ENCODE measurements at places on chromosomes 16 and 17.

DNA sequence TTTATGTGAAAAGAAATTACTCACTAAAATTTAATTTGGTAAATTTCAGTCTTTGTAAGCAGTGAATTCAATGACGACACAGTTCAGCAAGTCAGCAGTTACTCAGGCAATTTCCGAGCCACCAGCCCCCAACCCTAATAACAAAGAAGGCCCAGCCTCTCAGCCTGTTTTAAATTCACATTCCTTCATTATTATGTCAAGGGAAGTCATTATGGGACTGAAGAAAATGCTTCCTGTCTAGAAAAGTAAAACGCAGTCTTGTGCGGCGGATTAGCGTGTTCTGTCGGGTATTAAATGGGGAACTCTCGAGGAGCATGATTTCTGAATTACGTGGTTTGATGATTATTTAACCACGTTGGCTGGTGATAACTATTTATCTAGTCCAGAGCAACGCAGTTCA is 177.6 kb downstream of the AIPL1 start:
- no peak for DNase-seq

- peak; percentile 8 for DNase-seq
Observed at GRCh38 chr17:7440113-7440833, 961 bp downstream of the FGF11 start.

- DNase-seq = no peak
Observed at GRCh38 chr17:73011016-73011486, 81.4 kb downstream of the SLC39A11 start.

DNA sequence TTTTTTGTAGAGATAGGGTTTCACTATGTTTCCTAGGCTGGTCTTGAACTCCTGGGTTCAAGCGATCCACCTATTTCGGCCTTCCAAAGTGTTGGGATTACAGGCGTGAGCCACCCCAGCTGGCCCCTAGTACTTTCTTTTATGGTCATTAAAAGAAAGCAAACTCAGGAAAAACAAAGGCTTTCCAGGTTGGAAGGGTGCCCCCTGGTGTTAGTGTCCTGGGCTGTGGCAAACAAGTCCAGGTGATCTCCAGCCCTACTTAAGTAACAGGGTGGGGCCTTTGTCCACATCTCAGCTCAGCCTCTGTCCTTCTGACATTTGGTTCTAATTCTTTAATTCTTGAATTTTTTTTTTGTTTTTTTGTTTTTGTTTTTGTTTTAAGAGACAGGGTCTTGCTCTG is 6.9 kb downstream of the IGFBP4 start:
- DNase-seq = no peak

- DNase-seq = no peak
Observed at GRCh38 chr17:69555056-69555455, 140.6 kb downstream of the MAP2K6 start.

DNA sequence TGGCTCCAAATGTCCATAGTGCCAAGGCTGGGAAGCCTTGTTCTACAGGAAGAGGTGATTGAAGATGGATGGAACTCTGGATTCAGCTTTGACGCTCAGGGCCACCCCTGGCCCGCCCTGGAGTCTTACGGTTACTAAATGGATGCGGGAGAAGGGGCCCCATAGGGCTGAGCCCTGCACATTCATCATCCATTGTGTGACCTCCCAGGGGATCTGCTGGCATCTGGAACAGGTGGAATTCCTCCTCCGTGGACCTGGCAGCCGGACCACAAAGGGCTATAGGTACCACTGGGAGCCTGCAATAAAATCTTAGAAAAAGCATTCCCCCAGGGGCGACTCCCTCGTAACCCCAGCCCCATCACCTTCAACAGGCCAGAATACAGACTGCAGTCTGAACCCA is 81.4 kb upstream of the NOL11 start:
- no peak for DNase-seq

- no peak for DNase-seq
Observed at GRCh38 chr16:66891360-66891759, 11.0 kb downstream of the PDP2 start.

GRCh38 chr17:2849327-2849670 is 53.1 kb downstream of the RAP1GAP2 start:
- DNase-seq = no peak

DNA sequence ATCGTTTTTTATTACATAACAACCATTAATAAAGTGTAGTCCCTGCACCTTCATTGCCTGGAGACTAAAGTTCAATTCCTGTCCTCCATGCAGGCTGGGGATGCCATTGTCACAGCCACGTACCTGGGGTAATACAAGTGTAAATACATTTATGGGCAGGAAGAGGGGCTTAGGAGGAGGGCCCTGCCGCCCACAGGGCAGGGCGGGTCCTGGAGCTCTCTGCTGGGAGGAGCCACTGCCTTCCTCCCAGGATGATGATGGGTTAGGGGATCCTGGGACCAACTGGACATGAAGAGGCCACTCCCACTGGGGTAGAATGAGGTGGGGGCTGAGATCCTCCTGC is 44.1 kb upstream of the SLC38A10 start:
- no peak for DNase-seq

- peak; percentile 71 for DNase-seq
Observed at GRCh38 chr17:27805520-27806146, 5.3 kb upstream of the NOS2 start.

GRCh38 chr16:20383106-20384029 is 21.2 kb downstream of the PDILT start:
- peak; percentile 61 for DNase-seq

DNA sequence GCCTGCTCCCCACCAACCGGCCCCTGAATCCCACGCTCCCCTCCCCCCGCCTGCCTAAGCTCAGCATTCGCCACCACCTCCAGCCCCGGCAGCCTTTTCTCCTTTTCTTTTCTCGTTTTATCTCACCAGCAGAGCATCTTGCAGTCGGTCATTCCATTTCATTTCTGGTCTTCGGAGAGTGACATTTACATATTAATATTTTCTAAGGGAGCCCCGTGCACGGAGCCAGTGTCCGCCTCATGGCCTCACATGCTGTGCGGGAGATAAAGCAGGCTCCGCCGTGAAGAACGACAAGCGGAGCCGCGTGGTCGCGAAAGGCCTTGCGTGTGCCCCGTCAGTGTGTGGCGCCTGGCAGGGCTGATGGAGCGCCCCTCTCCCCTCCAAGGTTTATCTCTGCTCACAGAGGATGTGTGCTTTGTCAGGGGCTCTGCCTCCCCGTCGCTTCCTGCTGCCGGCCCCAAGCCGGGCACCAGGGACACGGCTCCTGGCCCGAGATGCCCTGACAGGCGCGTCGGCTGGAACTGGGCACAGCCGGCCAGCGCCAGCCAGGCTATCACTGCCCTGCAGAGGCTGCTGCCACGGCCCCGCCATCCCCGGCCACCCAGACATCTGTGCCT is 95.5 kb upstream of the GSE1 start:
- no peak for DNase-seq

DNA sequence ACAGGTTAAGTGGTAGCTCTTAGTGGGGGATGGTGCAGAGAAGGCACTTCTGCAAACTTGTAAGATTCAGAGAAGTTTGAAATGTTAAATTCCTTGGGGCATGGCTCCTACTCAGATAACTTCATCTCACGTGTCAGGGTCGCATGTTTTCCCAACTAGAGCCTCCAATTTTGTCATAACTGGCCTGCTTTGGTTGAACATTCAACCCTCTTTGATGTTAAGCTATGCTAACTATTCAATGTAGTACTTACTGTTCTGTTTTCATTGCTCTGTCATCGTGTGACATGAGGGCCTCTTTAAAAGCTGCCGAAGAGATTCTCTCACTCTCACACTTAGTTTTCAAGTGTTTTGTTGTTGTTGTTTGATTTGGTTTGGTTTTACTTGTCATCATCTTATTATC is 280.8 kb downstream of the CDH11 start:
- no peak for DNase-seq

DNA sequence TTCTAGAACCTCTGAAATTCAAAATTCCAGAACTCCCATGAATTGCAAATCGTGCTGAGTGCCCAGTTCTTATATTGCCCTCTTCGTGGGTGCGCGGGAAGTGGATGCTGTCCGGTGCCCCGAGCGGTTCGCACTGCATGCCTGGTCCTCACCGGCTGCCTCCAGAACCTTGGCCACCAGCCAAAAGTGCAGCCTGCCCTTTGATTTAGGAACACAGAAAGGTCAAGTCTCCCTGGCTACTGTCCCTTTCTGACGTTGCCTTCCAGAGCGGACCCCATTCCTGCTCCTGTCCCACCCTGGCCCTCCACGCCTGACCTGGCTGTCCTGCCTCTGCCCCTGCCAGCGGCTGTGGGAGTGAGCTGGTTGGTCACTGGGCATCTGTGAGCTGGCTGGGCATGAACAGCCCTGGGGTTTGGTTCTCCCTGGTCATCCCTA is 9.7 kb downstream of the NEUROD2 start:
- DNase-seq = no peak

DNA sequence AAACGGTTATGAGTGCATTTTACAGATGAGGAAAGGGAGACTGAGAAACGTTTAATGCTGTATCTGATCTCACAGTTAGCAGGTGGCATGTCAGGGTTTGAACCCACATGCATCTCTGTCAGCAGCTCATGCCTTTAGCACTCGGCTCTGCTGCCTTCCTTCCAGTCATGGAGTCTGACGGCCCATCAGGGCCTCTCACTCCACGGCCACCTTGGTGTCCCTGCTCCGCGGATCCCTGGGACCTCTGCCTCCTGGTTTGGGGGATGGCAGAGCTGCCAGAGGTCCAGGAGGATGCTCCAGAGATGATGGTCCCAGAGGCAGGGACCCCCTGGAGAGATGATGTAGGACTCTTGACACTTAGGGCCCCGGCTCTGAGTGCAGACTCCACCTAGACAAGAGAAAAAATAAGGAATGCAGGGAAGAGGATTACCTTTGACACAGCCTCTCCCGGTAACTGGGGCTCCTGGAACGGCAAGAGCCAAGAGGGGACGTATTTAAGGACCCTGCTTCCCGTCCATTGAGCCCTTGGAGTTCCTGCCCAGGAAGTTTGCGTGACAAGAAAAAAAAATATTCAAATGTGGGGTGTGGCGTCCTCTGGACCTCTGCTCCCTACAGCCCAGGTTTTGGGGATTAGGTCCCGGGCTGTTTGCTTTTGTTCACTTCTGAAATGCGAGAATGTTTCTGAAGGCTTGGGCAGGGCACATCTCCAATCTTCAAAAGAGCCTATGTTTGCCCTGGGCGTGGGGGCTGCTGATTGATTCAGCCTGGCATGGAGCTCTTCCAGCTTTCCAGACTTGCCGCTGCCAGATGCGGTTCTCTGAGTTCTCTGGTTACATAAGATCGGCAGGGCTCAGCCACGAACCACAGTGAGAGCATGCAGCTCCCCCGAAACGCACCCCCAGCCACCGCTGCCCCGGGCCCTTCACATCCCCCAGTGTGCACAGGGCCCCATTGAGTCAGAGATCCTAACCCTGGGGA is at the start of gene ALDH3A1:
TSS of gene ALDH3A1 (minus strand) at position 470 of the 978 bp plus-strand sequence. CDS start 3,169 bp downstream, outside the sequence.
- no peak for DNase-seq

- DNase-seq = no peak
Observed at GRCh38 chr17:35765086-35765710, 4.5 kb downstream of the C17orf50 start.

DNA sequence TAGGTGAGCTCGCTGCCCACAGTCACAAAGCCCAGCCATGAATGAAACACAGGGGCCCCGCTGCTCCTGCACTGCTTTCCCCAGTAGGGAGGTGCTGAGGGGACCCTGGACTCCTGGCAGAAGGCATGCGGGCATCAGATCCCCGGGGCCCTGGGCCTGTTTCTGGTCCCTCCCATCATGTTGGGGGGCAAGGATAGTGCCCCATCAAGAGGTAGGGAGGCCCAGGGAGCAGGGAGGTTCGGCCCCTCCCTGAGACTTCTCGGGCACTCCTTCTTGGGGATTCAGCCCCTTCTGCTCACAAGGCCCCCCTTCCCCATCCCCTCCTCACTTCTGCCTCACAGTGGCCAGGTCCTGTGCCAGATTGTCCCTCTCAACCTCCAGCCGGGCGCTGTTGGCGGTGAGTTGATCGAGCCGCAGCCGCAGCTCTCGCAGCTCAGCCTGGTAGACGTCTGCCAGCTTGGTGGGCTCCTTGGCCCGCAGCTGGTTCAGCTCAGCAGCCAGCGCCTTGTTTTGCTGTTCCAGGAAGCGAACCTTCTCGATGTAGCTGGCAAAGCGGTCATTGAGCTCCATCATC is 515 bp downstream of the GFAP start:
- no peak for DNase-seq

DNA sequence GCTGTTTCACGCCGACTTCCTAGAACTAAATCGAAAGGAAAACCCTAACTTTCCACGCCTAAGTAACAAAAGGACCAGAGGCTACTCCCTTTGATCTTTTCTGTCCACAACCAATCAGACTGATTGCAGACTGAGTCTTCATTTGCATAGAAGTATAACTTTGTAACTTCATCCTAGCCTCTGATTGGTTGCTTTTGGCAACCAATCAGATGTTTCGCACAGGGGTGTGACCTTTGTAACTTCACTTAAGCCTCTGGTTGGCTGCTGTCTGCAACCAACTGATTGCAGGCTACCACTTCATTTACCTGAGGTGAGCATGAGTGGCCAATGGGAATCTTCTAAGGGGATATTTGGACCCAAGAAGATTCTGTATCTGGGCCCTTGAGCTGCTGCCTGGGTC is 17.4 kb upstream of the ICAM2 start:
- no peak for DNase-seq

- DNase-seq = no peak
Observed at GRCh38 chr16:73232555-73233328, 184.8 kb upstream of the ZFHX3 start.

DNA sequence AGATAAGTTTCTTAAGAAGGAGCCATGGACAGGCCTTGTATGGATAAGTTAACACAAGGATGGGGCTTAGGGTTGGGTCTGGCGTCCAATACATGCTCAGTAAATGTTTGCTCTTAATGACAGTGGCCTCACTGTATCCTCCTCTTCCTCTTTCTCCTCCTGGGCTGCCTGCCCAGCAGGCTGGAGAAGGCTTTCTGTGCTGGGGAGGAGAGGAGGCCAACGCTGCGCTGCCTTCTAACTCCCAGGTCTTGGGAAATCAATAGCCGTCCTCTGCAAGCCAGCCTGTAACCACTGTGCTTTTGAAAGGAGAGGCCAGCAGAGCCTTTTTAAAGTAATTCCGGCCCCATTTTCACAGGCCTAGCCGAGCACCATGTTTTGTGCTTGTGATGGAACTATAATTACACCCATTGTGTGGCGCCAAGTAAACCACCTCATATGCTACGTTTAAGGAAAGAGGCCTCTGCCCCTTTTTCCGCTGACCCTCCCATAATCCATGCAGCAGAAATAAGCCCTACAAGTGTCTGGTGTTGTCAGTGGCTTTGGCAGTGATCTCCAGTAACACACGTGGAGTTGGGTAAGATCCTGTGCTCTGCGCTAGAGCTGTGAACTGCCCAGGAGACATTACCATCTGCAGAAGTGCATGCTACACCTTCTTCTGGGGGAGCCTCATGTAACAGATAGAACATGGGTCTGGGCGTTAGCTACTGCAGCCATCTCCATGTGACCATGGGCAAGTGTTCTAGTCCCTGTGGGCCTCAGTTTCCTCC is 368.2 kb downstream of the SNX29 start:
- DNase-seq = no peak

- no peak for DNase-seq
Observed at GRCh38 chr16:17557949-17558348, 87.2 kb upstream of the XYLT1 start.
